Activated naive CD4-positive, alpha-beta T cell treated with anti-CD3 and anti-CD28 coated beads, Interleukin-2, amount 10 ng/mL, durations not matched to agents 7 days and 5 days (primary cell): ENCODE measurements at places on chromosomes 3 and 15.
A peak's percentile ranks its signal among the peaks of the same experiment; 100 is the strongest.

- H3K4me3 ChIP-seq, result no peak overlapping the region
- peaks cover 20% of the 10 kb centered on the region for H3K27me3 ChIP-seq
- H3K36me3 ChIP-seq, result peaks cover 2% of the 10 kb centered on the region
- H3K4me1 ChIP-seq, result peaks cover 14% of the 10 kb centered on the region
- no peak overlapping the region for H3K27ac ChIP-seq
- no peak for DNase-seq
Measured at GRCh38 chr15:68385671-68386586, 46.0 kb downstream of the ITGA11 start.

DNA sequence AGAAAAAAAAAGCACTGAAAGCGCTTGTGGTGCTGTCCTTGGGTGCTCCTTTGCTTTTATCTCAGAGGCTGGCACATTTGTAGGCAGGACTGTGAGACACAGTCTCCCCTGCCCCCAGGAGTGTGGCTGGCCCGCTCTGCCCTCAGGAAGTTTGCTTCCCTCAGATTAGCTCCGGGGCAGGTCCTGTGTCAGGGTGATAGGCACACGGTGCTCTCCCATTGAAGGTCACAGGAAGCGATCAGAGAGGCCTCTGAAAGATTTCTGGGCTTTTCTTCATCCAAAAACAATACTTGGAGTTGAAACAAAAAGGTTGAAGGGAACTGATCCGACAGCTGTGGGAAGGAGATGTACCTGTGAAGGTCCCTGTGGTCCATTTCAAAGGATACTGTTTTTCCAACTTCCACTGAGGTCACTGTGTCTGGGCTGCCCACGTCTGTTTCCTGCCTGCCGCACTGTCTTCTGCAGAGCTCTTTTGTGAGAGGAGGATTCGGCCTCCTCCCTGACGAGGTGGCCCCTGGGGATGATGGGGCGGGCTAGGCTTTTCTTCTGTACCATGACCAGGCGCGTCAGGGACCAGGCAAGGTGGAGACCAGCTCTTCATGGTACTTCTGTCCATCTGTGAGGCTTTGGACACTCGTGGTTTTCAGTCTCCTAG, 330.5 kb upstream of the CTDSPL start:
- H3K36me3 ChIP-seq, result no peaks in the 10 kb centered on the region
- H3K27me3 ChIP-seq, result peaks cover 5% of the 10 kb centered on the region
- no peak overlapping the region for H3K27ac ChIP-seq
- no peak for DNase-seq
- no peak overlapping the region for H3K4me3 ChIP-seq

DNA sequence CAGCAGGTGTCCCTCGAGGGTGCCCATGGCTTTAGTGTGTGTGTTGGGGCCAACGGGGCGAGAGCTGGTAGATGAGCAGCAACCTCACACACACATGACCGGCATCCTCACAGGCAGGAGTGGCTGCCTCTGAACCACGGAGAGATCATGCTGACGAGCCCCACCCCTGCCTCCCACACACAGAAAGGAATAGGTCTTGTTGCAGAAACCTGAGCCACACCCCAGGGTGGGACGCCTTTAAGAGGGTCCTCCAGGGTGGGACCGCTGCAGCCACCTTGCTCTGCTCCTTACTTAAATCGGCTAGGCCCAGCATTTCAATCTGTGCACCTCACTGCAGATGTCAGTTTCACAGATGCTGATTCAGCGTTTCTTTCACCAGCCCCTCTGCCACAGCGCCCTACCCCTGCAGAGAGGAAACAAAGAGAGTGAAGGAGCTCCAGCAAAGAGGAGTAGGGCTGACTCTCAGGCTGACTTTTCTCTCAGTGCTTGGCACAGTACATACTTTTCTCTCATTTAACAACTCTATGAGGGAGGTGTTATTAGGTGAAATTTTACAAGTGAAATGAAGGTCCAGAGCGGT, 61.2 kb upstream of the EPHB3 start:
- no peak for DNase-seq
- no peak overlapping the region for H3K4me3 ChIP-seq
- no peaks in the 10 kb centered on the region for H3K4me1 ChIP-seq

- H3K4me1 ChIP-seq, result no peaks in the 10 kb centered on the region
- H3K27me3 ChIP-seq, result no peaks in the 10 kb centered on the region
- H3K27ac ChIP-seq, result no peak overlapping the region
- DNase-seq, result no peak
- peaks cover 31% of the 10 kb centered on the region for H3K36me3 ChIP-seq
Measured at GRCh38 chr15:34292621-34293020, 45.0 kb downstream of the SLC12A6 start.

DNA sequence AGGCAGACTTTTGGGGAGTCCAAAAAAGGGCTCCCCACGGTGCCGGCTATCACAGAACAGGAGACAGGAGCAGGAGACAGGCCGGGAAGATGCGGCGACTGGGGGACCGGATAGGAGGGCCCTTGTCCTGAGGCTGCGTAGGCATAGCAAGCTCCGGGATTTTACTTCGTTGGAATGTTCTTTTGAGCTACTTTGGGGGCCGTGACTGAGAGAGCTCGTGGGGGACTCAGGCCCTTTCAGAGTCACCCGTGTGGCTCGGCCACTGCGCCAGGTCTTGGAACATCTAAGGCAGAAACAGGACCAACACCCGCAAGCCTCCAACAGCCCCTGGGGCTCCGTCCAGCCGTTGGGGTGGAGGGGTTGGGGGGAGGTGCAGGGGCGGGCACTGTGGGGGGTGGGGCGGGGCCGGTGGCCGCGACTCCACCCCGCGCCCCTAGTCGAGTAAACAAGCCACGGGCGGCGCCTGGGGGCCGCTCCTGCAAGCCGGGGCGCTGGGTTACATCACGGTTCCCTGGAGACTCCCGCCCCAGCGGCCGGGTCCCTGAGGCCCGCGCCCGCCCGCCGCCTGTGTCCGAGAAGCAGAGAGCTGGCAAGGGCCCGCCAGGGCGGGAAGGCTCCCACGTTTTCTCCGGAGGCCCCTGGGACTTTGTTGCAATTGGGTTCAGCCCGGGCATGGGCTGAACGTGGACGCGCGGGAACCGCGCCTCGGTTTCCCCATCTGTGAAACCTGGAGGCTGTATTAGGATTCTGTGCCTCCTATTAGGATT, 23.3 kb upstream of the C15orf39 start:
- peak; percentile 34 for DNase-seq
- no peak overlapping the region for H3K27ac ChIP-seq
- H3K36me3 ChIP-seq, result no peaks in the 10 kb centered on the region
- H3K4me3 ChIP-seq, result no peak overlapping the region

DNA sequence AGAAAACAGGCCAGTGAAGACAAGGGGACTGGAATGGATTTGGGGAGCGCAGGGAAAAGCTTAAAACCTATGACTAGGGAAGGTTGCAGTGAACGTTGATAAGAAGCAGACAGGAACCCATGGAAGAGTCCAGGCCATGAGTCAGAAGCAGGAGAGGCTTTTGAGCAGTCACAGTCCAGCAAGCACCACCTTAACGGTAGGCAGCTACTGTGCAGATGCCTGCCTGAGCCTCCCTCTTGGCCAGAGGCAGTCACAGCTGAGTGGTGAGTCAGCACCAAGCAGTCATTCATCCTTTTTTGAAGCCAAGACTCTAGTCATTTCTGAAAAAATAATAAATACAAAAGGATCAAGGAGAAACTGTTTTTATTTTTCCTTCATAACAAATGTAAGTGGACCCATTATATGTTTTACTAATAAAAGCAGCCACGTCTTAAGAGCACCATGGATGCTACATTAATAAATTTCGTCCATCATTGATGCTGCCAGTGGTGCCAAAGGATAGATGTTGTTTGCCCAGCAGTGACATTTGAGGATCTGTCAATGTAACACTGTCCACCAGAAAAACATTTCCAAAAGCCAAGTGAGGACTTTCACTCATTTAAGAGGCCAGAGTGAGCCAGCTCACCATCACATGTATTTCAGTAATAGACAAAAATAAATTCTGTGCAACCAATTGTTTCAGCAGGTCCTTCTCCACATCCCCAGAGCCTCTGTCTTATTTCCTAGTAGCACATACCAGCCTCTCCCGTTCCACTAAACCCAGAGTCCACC, 42.1 kb upstream of the ACTC1 start:
- no peak overlapping the region for H3K4me3 ChIP-seq
- H3K4me1 ChIP-seq, result no peaks in the 10 kb centered on the region
- no peaks in the 10 kb centered on the region for H3K27me3 ChIP-seq

GRCh38 chr3:150635526-150635925, 32.4 kb downstream of the SELENOT start:
- peaks cover 5% of the 10 kb centered on the region for H3K36me3 ChIP-seq
- DNase-seq, result no peak
- peak overlapping the region; percentile 24 for H3K27ac ChIP-seq
- peaks cover 23% of the 10 kb centered on the region for H3K4me1 ChIP-seq
- no peak overlapping the region for H3K4me3 ChIP-seq

- H3K36me3 ChIP-seq, result peaks cover 2% of the 10 kb centered on the region
- no peak for DNase-seq
- H3K27ac ChIP-seq, result no peak overlapping the region
- peaks cover 34% of the 10 kb centered on the region for H3K4me1 ChIP-seq
- peaks cover 6% of the 10 kb centered on the region for H3K27me3 ChIP-seq
Measured at GRCh38 chr3:27360113-27361078, 8.8 kb downstream of the NEK10 start.

- no peaks in the 10 kb centered on the region for H3K36me3 ChIP-seq
- H3K4me3 ChIP-seq, result no peak overlapping the region
- H3K4me1 ChIP-seq, result no peaks in the 10 kb centered on the region
- H3K27me3 ChIP-seq, result peaks cover 16% of the 10 kb centered on the region
Measured at GRCh38 chr3:149638228-149639092, 19.4 kb downstream of the WWTR1 start.
